Hippocampal formation (tissue), 2 donors: ENCODE measurements at places on chromosomes 7 and 10.
A peak's percentile ranks its signal among the peaks of the same experiment; 100 is the strongest.

DNA sequence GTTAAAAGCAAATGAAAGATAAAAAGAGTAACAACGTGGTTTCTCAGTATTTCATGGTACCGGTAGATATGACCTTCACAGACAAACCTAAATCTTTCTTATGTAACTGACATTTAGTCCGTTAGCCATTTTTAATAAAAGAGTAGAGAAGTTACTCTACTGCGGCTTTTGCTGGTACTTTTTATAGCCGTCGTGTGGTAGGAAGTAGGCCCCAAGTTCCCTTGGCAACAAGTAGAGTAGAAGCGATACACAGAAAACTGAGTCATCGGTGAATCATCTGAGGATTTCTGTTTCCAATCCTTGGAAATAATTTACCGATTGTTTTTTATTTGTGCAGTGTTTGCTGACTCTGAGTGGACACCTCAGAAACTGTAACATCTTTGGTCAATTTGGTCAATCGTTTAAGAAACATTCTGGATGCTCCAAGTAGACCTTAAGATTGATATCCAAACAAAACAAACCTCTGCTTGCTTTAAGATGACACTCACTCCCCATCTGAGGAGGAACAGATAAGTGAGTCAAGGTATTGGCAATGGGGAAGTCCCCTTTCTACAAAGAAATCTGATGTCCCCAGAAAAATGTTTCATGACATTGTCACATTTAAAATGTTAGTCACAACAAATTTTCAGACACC, 63.9 kb upstream of the AHR start:
- peak; percentile 23 for DNase-seq

GRCh38 chr7:17070231-17070708, 188.5 kb upstream of the AGR3 start:
- no peak for DNase-seq

DNA sequence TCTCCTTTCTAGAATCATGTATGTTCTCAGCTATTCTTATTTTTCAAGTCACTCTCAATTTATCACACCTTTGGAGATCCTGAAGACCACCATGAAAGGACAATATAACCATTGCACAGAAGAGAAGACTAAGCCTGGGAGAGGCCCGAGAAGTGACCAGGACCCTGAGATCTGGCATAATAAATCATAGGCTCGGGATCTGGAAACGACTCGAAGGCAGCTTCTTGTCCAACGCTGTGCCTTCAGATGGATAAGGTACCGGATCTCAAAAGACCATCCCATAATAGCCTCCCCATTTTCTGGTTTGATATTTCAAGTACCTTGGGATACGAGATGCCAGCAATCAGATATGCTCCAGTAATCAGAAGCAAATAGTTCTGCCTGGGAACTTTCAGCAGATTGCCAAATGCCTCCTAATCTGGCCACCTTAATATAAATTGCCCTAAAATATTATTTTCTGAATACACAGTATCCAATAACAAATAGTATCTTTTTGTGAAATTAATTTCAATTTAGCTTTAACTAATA, 179.2 kb upstream of the ZMIZ1 start:
- no peak for DNase-seq

- DNase-seq = no peak
These were observed 35.9 kb upstream of the SKAP2 start for GRCh38 chr7:26900251-26900650.

- DNase-seq = no peak
These were observed 142.6 kb upstream of the LSM8 start for GRCh38 chr7:118041251-118041878.

- no peak for DNase-seq
These were observed 20.3 kb downstream of the ELAPOR2 start for GRCh38 chr7:87038993-87039690.

DNA sequence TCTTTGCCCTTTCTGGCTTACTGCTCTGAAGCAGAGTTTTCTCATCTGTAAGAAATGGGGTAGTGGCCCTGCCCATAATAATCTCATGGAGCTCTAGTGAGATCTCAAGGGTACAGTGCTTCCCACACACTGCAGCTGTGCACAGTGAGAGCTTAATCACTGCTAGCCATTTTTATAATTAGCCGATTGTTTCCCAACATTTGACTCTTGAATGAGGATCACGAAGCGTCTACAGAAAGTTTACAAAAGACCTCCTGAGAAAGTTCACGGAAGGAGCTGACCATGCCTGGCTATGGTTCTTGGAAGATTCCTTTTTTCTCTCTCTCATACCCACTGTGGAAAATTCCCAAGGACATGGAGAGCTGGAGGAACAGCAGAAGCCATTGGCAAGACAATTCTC, 70.4 kb downstream of the FAM171A1 start:
- DNase-seq = peak; percentile 28

GRCh38 chr7:36600314-36600682, 124.0 kb downstream of the AOAH start:
- no peak for DNase-seq
